ENCODE measurements at places on chromosomes 11 and 22.

DNA sequence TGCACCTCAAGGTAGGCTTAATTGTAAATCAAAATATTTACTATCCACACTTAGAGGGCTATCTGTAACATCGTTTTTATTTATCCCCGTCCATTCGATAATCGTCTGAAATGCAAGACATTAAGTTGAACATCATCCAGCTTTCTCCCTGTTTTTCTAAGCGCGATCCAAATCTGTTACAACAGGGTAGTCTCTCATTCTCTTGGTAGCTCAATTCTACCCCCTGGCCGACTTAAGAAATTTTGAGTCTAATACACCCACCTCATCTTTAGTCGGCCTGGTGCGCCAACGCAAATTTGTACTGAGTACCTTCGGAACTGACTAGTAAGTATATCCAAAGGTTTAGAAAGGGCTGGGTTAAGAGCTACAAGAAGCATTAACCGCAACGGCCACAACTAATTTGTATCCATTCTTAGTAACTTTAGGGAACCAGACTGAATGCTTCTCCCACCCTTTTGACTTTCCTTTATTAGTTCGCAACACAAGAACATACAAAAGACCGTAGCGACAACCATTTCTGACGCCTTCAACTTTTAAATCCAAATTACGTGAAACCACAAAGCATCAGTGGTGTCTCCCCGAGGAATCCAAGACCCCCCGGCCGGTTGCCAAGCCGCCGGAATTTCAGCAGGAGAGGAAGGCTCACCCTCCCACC is 1.0 kb upstream of the ZNF143 start:
- no peak for DNase-seq

DNA sequence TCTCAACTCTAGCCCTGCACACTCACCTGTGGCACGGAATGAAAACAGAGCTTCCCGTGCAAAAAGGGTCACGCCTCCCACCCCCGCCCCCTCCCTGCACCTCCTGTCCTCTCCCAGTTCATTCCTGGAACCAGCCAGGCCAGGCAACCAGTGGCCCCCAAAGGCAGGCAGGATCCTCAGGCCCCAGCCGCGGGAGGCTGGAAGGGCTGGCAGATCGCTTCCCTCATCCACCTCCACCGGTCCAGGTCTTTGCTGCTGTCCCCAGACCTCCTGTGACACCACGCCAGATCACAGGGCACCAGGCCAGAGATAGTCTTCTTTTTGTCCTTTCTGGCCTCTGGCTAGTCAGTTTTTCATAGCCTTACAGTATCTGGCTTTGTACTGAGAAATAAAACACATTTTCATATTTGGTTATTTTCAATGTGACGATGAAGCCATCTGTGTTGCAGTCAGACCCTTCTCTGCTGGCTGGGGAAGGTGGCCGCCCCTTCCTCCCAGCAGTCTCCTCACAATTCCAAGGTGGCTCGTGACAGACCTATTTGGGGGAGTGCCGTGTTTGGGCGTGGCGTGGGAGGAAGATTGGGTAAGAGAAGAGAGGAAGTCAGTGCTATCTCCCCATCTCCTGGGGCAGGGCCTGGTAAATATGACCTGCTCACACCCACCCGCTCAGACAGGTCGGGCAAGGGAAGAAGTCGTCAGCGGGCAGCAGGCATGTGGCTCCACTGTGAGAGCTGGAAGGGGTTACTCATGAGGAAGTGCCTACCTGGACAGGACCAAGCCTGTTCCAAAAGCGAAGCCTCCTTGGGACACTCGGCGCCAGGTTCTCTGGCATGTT is 9.1 kb downstream of the SSH3 start:
- DNase-seq = no peak

DNA sequence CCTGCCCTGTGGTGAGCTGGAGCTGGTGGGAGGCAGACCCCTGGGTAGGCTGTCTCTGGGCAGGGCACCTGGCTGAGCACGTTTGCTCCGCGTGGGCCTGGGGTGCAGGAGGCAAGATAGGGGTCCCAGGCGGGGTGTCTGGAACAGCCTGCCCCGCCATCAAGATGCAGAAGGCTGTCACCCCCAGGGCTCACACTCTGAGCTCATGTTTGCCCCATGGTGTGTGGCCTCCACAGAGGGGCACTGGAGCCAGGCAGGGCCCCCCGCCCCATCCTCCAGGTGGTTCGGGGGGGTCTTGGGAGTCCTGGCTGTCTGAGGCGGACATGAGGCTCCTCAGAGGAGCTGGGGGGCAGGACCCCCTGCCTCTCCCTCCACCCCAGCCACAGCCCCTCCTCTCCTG is 28.9 kb upstream of the CARS1 start:
- DNase-seq = no peak

- no peak for DNase-seq
Observed at GRCh38 chr11:5608808-5609207, 12.4 kb downstream of the TRIM6 start.

- DNase-seq = no peak
Observed at GRCh38 chr22:23581260-23581650, 1.2 kb upstream of the IGLL1 start.

- no peak for DNase-seq
Observed at GRCh38 chr11:128623091-128623490, 35.7 kb upstream of the ETS1 start.

DNA sequence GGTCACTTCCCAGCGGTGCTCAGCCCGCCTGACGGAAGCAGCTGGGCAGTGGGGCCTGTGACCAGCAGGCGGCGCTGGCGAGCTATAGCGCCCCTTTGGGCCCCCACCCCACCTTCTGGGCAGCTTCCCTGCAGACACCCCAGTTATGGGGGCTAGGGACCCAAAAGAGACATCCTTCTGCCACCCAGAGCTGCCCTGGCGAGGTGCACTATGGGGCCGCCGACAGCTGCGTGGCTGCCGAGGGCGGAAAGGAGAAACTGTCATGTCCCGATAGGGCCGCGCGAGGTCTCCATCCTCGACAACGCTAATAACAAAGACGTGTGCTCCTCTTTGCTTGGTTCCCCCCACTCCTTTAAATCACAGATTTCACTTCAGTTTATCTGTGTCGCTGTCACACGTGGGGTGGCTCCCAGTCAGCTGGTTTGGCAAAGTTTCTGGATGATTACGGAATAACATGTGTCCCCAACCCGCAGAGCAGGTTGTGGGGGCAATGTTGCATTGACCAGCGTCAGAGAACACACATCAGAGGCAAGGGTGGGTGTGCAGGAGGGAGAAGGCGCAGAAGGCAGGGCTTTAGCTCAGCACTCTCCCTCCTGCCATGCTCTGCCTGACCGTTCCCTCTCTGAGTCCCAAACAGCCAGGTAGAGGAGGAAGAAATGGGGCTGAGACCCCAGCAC is 673 bp upstream of the MYO7A start:
- DNase-seq = no peak

DNA sequence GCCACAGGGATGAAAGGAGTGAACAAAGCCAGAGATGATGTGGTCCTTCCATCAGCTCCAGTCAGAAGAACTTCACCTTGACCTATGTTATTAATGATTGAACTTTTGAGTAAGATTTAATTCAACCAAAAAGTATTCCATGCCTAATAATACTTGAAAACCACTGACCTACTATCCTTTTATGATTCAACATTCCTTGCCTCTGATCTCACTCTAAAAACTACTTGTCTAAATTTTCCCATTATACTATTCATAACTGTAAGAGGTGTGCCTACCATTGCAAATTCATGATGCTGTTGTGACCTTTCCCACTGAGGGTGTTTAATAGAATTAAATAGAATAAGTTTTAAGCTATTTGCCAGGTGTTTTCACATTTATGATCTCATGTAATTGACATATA is 164.7 kb upstream of the GUCY1A2 start:
- DNase-seq = no peak

DNA sequence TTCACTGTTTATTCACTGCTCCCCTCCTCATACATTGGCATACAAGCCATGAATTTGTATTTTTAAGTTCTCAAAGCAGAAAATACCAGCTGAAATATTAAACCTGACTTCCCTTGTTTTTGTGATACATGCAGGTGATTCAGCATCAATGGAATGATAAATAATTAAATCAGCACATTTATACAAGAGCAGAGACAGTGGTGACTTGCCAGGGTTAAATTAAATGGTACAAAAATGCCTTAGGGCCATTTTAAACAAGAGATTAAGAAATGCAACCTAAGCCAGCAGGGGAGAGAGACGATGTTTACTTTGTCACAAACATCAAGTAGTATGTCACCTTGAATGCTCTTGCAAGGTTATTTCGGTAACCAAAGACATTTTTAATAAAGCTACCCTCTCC is 95.9 kb upstream of the DDI1 start:
- no peak for DNase-seq

DNA sequence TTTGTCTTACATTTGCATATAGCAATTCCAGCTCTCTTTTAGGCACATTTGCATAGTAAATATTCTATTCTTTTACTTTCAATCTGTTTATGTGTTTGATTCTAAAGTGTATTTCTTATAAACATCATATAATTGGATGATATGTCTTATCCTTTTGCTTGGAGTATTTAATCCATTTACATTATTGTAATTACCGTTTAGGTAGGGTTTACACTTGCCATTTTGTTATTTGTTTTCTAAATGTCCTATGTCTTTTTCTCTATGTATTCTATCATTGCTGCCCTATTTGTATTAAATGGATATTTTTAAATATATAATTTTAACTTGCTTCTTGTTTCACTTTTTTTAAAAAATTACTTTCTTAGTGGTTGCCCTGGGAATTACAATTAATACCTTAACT is 22.8 kb upstream of the ACCSL start:
- DNase-seq = no peak

- no peak for DNase-seq
Observed at GRCh38 chr11:35491231-35491871, 34.1 kb downstream of the PAMR1 start.

- no peak for DNase-seq
Observed at GRCh38 chr11:103768816-103769215, 267.6 kb upstream of the DDI1 start.

GRCh38 chr11:68503792-68504191 is 43.2 kb downstream of the PPP6R3 start:
- no peak for DNase-seq

- DNase-seq = no peak
Observed at GRCh38 chr22:33035272-33035863, 22.8 kb downstream of the SYN3 start.

DNA sequence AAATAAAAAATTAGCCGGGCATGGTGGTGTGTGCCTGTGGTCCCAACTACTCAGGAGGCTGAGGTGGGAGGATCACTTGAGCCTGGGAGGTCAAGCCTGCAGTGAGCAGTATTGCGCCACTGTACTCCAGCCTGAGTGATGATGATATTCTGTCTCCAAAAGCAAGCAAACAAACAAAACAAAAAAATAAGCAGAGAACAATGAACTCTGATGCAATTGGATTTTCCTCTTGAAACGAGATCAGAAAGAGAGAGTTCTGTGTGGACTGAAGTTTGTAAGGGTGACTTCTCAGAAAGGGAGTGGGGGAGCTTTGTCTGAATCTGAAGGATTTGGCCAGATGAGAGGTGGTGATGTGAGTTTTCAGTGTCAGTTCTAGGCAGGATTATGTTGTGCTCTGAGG is 6.0 kb upstream of the TMEM123 start:
- DNase-seq = no peak

DNA sequence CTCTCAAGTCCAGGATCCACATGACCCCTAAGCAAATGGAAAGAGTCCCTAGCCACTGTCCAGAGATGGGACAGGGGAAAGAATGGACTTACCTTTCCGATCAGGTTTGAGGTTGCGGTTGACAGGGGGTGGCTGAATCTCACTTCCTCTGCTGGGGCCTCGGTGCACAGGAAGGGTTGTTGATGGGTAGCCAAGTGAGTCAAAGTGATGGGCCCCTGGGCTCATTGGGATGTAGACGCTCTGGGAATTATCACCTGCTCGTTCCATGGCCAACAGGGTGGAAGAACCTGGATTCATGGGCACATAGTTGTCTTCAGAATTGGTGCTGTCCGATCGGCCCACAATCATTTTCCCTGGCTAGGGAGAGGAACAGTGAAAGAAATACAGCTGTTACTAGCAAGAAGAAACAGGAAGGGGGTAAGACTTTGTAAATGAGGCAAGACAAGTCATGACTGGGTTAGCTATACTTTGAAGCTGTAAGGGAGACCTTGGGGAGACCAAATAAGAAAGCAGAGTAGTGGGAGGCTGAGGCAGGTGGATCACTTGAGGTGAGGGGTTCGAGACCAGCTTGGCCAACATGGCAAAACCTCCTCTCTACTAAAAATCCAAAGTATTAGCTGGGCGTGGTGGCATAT is 34.7 kb downstream of the USP35 start:
- DNase-seq = no peak

DNA sequence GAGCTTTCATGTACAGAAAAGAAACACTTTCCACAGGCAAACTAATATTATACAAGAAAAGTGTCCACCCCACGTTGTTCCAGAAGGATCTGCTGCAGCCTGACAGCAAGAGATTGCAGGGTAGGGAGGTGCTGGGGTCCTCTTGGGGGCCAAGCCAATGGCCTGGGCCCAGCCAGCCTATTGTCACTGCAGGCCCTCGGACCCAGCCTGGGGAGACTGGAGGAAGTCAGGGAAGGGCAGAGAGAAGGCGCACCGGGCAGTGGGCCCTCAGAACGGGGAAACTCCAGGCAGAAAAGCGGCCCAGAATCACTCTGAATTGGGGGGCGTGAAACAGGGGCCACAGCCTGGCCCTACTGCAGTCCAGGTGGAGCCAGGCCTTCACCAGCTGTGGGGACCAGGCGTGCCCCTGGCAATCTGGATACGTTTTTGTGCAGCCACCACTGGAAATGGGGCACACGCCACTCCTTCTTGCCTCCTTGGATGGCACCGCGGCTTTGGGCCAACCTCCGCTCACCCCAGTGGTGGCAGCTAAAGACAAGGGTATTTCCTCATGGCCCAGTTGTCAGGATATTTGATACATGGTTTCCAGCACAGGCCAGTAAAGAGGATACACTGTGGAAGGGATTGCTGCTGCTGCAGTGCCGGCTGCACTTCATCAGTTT is 3.9 kb upstream of the NAP1L4 start:
- no peak for DNase-seq

GRCh38 chr11:62446091-62446490 is 27.3 kb downstream of the SCGB1A1 start:
- no peak for DNase-seq

- no peak for DNase-seq
Observed at GRCh38 chr11:22539821-22540256, 85.8 kb downstream of the FANCF start.

DNA sequence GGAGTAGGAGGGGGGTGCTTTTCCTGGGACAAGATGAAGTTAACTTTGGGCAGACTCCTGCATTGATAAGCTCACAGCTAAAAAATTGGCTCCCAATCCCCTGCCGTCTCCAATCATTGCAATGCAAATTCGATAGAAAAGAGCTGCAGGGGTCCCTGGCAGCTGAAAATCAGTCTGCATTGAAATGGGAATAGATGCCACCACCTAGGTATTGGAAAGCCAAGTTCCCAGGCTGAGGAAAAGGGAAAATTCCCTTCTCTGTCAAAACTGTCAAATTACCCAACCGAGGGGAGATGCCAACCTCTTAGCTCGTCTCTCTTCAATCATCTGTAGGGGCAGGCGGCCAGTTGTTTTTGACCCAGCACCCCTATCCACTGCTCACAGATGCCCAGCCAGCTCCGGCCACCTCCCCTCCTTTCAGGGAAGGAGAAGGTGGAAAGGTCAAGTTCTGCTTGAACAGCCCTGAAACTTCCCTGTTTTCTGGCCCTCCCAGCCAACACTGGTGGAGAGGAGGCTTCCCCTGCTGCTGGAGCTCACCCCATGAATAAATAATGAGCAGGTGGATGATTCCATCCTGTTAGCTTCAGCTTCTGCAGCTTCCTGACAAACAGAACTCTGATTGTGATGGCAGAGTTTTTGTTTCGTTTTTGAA is 916.3 kb downstream of the TBC1D22A start:
- DNase-seq = no peak

All from esophagus squamous epithelium (tissue), 5 donors.